BJ (cell line): ENCODE measurements at places on chromosomes 7 and 10. TPM values are rescaled to one million over a fixed set of nuclear protein-coding genes. Genes with fewer than 3 reads are reported as not detected.

DNA sequence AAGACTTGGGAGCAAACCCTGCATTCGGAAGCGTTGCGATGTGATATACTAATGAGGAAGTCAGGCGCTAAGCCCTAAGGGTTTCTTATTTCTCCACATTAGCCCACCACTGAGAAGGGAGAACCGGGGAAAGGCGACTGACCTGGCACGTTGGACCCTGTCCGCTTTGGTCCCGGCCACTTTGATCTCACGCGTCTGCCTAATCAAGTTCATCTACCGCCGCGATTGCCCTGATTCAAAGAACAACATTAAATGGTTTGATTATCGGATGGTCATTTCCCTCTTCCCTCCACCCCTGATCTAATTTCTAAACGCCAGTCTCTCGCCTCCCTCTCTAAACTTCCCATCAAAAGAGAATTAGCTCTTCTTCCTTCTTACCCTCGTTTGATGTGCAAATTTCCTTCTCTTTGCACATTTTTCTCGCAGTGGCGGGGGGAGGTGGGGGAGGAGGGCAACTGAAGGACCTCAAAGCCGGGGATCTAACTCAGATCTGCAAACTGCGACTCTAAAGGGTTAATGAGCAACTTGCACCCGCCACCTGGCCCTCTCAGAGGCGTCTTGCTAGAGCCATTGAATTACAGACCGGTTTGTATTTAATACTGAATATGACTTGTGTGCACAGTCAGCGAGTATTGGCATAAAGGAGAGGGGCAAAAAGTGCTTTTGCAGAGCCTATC is 687 bp upstream of the DKK1 start:
- no peak for DNase-seq

DNA sequence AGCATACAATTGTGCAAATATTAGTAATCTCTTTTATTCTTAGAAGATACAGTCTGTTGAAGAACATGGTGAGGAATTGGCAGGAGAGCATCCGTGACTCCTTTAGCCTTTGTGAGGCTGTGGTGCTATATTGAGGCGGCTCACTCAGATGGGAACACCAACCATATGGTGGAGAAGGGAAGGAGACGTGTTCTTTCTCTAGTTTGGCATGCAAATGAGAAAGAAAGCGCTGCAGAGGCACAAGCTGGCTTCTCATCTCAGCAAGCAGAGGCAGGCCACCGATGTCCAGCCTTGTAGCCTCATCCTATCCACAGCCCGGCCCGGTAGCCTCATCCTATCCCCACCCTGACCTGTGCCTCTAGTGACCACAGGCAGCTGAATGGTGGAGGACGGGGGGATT is 288.3 kb downstream of the CAMK1D start:
- DNase-seq = no peak

DNA sequence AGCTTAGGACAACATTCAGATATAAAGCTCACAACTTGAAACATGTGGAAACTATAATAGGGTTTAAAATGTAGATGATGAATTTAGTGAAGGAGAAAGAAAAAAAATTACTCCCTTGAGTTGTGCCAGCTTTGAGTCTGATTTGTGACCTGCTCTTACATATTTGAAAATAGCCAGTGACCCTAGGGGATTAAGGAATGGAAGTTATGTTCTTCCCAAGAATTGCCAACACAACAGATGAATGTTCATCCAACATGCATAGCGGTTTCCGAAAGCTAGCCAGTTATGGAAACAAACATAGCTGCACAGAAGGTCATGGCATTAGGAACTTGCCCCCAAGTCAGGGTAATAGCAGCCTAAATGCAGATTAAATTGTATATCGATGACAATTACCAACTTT is 10.8 kb downstream of the TMEM196 start:
- no peak for DNase-seq

The SPDYE5 gene
- 0.04 TPM in 1 of 2 replicates, not detected in the other for polyA plus RNA-seq
